Suppressor macrophage treated with lipopolysaccharide for 4 hours (primary cell): ENCODE measurements at places on chromosomes 13 and 19.
A peak's percentile ranks its signal among the peaks of the same experiment; 100 is the strongest.

DNA sequence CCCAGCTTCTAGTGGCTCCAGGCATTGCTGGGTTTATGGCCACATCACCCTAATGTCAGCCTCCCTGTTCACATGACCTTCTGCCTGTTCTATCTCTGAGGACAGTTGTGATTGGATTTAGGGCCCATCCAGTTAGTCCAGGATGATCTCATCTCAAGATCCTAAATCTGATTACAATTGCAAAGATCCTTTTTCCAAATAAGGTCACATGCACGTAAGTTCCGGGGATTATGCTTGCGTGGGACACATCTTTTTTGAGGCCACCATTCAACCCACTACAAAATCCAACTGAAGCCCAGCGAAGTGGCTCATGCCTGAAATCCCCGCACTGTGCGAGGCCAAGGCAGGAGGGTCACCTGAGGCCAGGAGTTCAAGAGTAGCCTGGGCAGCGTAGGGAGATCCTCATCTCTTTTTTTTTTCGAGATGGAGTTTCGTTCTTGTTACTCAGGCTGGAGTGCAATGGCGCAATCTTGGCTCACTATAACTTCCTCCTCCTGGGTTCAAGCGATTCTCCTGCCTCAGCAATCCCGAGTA, 12.3 kb downstream of the PLD3 start:
- peak; percentile 82 for DNase-seq

- DNase-seq = no peak
These were observed 28.4 kb upstream of the LATS2 start for GRCh38 chr13:21089830-21090229.

DNA sequence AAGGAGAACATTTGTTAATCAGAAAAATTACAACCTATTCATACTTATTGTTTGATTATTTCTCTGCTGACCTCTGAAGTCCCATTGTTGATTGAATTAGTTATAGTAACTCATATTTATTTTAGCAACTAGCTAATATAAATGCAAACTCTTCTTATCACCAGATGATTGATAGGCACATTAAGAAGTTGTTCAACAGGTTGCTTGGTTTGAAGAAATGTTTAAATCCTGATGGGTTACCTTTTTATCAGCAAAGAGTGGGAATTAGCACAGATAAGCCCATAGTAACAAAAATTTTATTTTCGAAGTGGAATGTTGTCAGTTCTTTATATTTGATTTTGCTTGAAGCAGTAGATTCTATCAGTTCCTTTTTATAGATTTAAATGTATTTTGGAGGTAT, 44.4 kb downstream of the KLF5 start:
- no peak for DNase-seq

GRCh38 chr13:21691928-21692327, 21.1 kb downstream of the FGF9 start:
- no peak for DNase-seq

DNA sequence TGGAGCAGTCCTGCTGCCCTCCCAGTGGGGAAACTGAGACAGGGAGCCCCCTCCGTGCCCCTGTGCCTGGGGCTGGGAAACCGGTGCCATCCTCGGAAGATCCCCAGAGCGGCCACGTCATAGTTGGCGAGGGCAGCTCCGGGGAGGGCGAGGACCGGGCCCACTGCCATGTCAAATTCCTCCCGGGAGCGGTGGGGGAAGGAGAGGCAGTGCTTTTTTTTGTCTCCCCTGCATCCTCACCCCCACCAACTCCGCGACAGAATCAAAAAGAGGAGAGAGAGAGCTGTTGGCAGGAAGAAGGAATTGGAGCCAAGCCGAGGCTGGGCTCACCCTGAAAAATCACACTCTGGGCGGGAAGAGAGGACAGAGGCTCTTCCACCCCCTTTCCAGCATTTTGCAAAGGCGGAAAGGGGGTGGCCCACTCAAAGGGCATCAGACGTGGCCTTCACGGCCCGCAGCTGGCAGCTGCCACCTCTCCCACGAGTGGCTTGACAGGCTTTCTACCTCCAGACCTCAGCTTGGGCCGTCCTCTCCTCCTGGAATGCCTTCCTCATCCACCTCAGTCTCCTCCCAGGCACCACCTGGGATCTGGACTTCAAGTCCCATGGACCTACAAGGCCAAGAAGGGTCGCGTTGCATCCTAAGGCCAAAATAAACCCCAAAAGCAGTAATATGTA, 19.6 kb upstream of the NFIC start:
- DNase-seq = no peak

- DNase-seq = no peak
These were observed 118.1 kb downstream of the STARD13 start for GRCh38 chr13:33167491-33167890.

DNA sequence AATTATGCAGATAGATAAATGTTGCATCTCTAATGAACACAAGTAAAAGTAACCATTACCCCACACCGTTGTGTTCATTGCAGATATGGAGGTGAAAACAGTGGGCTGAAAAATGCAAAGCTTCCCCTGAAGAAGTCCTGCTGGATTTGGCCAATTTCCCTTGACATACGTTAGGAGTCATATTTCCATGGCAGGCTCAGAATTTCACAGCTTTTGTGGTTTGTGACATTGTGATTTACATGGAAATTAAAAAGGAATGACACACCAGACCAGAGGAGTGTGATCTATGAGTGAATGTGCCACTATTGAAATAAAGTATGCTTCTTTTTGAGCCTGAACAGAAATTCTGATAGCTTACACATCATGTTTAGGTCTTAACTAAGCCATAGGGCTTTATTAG, 221.1 kb upstream of the TMTC4 start:
- no peak for DNase-seq

- no peak for DNase-seq
These were observed 213.8 kb downstream of the KCTD12 start for GRCh38 chr13:76672420-76672819.

DNA sequence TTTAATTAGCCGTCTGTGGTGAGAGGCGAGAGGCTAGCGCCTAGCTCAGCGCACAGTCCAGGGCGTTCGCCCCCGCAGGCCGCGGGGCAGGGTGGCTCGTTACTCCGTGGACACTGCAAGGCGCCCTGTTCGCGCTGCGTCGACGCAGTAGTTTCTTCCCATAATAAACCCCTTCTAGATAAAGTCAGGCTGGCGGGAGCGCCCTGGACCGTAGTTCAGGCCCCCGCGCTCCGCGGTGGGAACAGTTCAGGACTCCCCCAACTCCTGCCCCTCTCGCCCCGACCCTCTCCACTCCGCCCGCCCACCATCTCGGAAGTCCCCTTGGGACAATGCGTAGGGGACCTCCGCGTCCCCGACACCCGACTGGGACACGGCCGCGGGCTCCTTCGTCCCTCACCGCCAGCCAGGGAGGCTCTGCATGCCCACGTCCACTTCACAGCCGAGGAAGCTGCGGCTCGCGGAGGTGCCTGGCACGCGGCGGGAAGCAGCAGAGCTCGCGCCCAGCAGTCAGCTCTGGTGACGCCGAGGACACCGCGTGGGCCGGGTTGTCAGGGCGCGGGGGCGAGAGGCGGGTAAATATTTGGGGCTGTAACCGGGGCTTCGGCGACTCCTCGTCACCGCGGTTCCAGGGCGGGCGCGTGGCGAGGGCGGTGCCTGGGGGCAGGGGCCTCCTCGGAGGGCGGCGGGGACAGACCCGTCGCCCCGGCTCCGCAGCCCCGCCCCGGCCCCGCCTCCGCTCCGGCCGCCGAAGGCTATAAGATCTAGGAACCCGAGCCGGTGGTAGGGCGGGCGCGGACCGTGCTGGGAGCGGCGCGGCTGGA, at the start of gene RGCC:
Gene RGCC (plus strand): TSS at position 783 of the 821 bp plus-strand sequence. CDS start 158 bp downstream, outside the sequence.
- peak; percentile 93 for DNase-seq

GRCh38 chr13:49997955-49998354, 1.1 kb downstream of the TRIM13 start:
- DNase-seq = no peak

GRCh38 chr13:49791711-49792549, 552 bp downstream of the KPNA3 start:
- DNase-seq = peak; percentile 27

DNA sequence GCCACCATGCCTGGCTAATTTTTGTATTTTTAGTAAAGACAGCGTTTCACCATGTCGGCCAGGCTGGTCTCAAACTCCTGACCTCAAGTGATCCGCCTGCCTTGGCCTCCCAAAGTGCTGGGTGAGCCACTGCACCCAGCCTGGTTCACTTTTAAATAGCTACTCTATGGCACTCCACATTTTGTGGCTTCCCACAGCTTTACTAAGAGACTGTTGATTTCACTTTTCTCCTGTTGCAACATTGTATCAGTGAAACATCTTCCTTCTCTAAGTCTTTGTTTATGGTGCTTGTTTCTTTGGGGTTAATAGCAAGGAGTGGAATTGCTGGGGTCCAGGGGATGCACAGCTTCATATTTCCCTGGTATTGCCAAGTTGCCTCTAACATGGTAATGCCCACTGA, 12.3 kb downstream of the TMEM38A start:
- DNase-seq = no peak

GRCh38 chr19:3125900-3126524, 9.8 kb upstream of the GNA15 start:
- DNase-seq = peak; percentile 66

DNA sequence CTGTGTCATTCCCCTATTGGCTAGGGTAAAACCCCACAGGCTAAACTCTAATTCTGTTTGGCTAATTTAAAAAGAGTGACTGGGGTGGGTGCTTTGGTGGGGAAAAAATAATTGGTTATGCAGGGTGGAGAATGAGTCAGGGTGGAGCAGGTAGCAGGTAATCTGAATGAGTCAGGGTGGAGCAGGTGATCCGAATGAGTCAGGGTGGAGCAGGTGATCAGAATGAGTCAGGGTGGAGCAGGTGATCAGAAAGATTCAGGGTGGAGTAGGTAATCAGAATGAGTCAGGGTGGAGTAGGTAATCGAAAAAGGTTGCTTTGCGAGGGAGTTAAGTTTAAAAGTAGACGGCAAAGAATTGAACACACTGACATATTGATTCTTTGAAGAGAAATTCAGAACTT, 1218.8 kb upstream of the ATXN8OS start:
- DNase-seq = no peak

GRCh38 chr19:19458110-19458816, 52.8 kb downstream of the GATAD2A start:
- DNase-seq = peak; percentile 46

GRCh38 chr13:37596805-37597204, 1.8 kb downstream of the POSTN start:
- DNase-seq = no peak

DNA sequence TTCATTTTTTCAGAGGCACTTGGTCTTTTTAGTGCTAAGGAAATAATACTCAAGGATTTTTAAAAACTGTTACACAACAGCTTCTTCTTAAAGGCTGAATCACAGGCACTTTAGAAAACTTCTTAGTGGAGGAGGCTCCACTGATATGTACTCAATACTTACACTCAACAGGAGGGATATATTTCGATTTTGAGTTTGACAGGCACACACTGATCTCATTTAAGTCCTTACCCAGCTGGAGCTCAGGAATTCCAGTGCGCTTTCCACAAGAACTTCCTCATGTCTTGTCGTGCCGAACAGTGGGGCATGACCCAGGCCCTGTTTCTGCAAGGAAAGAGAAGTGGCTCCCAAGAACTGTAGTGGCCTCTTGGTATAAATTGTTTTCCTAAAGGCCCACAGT, 103.8 kb downstream of the RGCC start:
- no peak for DNase-seq

- DNase-seq = no peak
These were observed 45.5 kb downstream of the SAE1 start for GRCh38 chr19:47176071-47176626.

- no peak for DNase-seq
These were observed 29.1 kb upstream of the NCCRP1 start for GRCh38 chr19:39167461-39168257.

GRCh38 chr13:67042556-67042955, 187.6 kb downstream of the PCDH9 start:
- DNase-seq = no peak

DNA sequence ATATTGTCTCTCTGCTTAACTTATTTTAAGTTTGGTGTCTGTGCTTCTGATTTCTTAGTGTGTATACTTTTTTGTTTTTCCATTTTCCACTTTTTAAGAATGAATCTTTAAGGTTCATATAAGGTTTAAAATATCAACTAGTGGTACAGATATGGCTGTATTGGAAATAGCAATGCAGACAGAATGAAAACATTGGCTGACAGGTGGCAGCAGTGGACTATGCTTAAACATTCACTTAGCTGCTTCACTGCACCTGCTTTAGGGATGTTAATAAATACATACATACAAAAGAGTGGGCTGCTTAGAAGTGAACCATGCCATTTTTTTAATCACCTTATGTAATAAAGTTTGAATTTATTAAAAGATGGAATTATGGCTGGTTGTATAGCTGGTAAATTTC, 27.3 kb downstream of the TM9SF2 start:
- DNase-seq = no peak

DNA sequence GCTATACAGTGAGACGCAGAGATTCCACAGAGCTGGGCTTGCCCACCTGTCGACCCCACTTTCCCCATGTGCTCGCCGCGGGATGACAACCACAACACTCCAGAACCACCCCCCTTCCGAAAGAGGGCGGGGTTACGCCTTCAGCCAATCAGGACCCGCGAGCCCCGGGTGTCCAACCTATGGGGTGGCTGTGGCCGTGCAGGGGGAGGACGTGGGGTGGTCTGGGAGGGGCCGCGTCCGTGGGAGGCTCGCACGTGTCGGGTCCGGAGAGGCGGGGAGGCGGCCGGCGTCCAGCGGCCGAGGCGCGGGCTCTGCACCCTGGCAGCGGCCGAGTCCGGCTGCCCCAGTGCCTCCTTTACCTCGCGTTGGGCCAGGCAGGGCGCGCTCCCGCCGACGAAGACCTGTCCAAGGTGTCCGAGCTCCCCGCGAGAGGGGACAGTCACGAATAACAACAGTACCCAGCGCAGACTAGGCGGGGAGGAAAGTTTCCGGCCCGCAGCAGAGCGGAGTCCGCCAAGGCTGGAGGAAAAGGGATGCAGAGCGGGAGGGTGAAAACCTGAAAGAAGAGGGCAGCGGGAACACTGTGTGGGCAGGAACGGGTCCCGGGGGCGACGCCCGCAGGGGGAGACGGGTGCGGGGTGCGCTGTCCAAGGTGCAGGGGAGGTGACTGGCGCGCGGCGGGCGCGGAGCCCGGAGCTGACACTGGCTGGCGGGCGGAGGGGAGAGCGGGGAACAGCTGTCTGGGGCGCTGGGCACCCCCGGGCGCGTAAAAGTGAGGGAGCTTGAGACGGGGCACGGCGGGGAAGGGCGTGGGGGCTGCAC, 911 bp downstream of the ENOX1 start:
- DNase-seq = peak; percentile 12

- peak; percentile 78 for DNase-seq
These were observed at the start of gene TFDP1 for GRCh38 chr13:113584205-113584869. TFDP1 (plus strand) TSS chr13:113584753; CDS start chr13:113585838, 1,085 bp downstream.

- peak; percentile 87 for DNase-seq
These were observed at the start of gene FPR1 for GRCh38 chr19:51751655-51752054. FPR1 (minus strand) TSS chr19:51751878; CDS start chr19:51746994, 4,884 bp downstream.

- no peak for DNase-seq
These were observed 30.3 kb downstream of the AP1M1 start for GRCh38 chr19:16227837-16228636.

GRCh38 chr13:44974056-44974793, 15.0 kb downstream of the NUFIP1 start:
- peak; percentile 29 for DNase-seq

GRCh38 chr13:111639196-111639705, 318.8 kb downstream of the TEX29 start:
- no peak for DNase-seq

GRCh38 chr13:76948149-76948548, at the start of gene ACOD1:
ACOD1 (plus strand) TSS chr13:76948511; CDS start chr13:76948559, 48 bp downstream.
- DNase-seq = peak; percentile 85
